ENCODE measurements at places on chromosomes 4 and X.

GRCh38 chrX:15953801-15954200 is 99.2 kb upstream of the AP1S2 start:
- DNase-seq, result no peak

- no peak for DNase-seq
These were observed 204.3 kb upstream of the TLL1 start for GRCh38 chr4:165668694-165669093.

DNA sequence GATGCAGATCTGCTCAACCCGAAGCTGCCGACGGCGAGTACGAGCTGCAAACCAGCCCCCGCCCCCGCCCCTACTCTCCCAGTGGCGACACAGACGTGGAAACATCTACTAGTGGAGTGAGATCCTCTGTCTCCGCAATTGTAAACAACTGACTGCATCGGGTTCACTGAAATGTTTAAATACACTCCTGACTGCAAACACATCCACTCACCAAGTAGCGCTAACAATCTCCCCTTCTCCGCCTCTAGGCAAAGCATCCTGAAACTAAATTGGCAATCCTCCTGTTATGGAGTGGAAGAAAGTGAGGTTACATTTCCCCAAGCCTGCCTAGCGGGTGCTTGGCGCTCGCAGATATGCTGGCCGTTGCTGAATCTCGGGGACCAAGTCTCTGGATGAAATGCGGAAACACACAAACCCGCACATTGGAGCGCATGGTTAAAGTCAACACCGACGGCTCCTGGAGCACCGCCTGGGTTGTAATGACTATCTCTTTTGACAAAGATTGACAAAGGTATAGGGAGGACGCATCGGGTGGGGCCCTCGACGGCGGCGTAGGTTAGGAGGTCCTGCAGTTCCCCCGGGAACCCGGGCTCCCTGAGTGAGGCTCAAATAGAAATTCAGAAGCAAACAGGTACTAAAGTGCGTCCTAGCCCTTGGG is 117.0 kb upstream of the TEX13C start:
- DNase-seq, result no peak

GRCh38 chrX:13646154-13646549 is 6.8 kb upstream of the TCEANC start:
- DNase-seq, result peak; percentile 80

DNA sequence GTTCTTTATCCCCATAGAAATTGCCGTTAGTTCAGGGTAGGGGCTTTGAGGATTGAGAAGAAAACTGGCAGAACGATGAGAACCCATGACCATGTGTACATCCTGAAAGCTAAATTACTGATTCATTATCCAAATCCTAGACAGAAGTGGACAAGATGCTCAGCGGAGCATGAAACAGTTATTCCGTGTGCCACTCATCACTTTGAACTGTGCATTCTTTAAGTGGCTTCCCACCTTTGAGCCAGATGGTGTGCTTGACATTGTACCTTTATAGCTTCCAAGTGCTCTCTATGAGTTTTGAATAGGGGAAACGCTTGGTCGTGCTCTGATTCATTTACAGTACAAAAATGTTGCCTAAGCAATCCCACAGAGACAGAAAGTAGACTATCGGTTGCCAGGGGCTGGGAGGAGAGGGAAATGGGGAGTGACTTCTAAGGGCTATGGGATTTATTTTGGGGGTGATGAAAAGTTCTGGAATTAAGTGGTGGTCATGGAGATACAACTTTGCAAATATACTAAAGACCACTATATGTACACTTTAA is 100.0 kb downstream of the DOCK11 start:
- DNase-seq, result no peak

DNA sequence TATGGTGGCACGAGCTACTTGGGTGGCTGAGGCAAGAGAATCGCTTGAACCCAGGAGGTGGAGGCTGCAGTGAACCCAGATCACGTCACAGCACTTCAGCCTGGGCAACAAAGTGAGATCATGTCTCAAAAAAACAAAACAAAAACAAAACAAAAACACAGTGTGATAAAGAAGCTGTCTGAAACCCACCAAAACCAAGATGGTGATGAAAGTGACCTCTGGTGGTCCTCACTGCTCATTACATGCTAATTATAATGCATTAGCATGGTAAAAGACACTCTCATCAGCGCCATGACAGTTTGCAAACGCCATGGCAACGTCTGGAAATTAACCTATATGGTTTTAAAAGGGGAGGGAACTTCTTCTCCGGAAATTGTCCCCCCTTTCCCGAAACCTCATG is 29.4 kb upstream of the OPHN1 start:
- peak; percentile 78 for DNase-seq

DNA sequence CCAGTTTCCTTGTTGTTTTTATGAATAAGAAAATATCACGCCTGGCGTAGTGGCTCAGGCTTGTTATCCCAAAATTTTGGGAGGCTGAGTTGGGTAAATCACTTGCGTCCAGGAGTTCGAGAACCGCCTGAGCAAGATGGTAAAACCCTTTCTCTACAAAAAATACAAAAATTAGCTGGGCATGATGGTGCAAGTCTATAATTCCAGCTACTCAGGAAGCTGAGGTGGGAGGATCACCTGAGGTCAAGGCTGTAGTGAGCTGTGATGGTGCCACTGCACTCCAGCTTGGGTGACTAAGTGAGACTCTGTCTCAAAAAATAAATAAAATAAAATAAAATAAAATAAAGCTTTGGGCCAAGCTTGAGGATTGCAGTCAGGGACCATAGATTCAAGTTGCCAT is 827.2 kb downstream of the FSTL5 start:
- no peak for DNase-seq

DNA sequence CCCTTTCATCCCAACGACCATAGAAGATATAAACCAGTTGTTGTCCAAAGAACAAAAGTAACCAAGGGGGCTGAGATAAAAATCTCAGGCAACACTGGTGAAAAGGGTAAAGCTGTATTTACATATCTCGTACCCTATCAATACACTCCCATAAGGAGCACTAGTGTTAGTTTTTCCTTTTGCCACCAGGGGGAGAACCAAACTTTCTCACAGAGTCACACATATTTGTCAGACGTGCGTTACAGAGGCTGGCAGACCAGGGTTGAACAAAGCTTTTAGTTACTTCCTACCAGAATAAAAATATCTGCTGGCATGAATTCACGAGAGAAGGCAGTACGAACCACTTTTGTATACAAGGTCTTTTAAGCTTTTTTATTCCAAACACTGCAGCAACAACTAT is 88.3 kb downstream of the AMELX start:
- peak; percentile 78 for DNase-seq

DNA sequence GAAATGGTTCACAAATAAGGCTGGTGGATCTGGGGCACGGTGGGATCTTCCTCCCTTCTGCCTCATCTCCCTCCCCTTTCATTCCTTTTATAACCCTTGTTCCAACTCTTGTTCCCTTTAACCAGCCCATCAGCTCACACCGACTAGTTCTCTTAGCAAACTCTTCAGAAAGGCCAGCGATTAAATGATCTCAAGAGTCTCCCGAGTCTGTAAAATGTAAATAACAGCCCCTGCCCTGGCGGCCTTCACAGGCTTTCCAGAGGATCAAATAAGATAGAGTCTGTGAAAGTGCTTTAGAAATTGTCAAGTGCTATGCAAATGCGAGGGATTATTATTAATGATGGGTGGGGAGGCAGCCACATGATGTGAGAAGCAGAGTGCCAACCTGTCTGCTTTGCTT is 27.1 kb downstream of the TSC22D3 start:
- no peak for DNase-seq

- DNase-seq, result no peak
These were observed 113.2 kb upstream of the LSM6 start for GRCh38 chr4:146062340-146062739.

DNA sequence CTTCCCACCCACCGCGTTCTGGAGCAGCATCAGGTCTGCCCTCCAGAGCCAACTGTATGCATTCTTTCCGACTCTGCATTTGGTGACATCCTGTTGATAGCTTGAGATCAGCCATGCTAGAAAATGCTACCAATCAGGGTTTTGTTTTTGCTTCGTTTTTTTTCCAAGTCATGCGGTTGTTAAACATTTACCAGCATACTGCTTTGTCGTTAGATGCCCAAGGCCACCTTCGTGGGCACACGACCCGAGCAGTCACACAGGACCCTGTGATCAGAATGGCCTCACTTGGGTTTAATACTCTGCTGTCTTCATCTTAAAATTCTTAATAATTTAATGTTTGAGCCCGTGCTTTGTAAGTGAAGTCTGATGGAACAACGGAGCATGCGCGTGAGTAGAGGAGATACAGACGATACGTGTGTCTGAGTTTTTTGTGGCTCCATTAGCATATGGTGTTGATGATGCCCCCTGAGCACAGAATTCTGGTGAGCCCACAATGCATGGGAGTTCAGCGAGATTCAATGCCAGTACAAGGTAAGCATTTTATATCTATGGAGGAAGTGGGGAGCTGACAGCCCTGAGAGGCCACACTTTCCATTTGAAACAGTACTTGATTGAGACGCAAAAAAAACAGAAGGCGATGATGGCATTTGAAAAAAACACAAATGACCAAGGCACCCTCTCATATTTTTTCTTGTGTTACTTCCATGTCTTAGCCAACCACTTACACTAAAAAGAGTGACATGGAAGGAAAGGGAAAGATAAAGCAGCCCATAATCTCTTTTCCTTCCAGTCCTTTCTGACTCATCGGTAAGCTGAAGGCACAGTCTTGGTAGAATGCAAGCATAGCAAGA is 323.6 kb downstream of the BCOR start:
- DNase-seq, result no peak

- peak; percentile 35 for DNase-seq
These were observed 72.2 kb downstream of the BLTP1 start for GRCh38 chr4:122224348-122224747.

- no peak for DNase-seq
These were observed 1290.1 kb downstream of the PCDH7 start for GRCh38 chr4:32010221-32010620.

DNA sequence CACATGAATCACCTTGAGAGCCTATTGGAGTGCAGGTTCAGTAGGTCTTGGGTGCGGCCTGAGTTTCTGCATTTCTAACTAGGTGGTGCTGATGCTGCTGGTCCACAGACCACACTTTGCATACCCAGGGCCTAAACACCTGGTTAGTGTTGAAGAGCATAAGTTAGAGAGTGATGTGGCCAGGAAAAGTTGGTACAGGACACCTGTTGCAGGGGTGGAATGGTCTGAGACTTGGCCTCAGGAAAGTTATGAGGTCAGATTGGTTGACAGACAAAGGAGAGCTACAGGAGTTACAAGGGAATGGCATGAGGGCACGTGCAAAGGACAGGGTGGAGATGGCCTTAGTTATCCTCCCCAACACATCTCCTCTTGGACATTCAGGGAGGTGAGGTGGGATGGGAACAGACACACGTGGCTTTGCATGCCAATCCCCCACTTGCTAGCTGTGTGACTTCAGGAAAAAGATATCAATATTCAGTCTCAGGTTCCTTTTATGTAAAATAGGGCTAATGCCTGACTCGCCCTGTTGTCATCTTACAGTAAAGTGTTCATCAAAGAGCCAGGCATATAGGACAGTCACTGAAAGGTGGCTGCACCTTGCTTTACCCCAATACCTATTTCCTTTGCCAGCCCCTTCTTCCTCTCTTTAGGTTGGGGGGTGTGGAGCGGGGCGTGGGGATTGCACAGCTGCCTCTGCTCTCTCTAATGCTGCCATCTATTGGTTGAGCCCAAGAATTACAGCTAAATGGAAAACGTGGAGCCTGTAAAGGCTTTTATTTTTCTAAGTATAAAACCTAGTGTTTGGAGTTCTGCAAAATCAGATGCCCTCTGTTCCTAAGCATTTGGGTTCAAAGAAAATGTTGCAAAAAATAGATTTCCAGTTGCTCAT is 47.5 kb downstream of the ATG4A start:
- peak; percentile 14 for DNase-seq

DNA sequence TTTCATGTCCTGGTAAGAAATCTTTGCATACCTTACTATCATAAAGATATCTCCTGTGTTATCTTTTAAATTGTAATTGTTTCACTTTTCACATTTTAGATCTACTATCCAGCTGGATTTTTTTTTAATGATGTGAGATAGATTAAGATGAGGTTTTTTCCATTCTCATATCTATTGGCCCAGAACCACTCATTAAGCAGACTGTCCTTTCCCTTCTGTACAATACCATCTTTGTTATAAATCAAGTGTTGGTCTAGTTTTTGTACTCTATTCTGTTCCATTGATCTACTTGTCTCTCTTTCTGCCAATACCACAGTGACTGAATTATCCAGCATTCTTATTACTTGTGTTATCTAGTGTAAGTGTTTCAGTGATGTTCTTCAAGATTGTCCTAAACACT is 131.6 kb upstream of the TRIM2 start:
- no peak for DNase-seq

DNA sequence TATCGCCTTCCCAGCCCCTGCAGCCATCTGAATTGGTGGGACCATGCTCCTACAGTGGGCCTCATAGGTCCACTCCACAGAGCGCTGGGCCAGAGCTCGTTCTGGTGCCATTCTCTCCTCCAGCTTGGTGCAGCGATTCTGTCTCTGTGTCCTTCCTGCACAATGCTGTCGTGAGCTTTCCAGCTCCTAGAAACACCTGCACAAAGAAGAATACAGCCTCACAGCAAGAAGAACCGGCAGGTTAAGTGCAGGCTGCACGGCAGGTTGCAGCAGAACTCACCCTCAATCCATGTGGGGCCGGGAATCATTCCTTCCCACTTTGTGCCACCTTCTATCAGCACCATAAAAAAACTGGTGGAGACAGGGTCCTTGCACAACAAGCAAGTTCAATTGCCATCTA is 101.2 kb upstream of the ENPP6 start:
- no peak for DNase-seq

- DNase-seq, result no peak
These were observed 57.3 kb upstream of the ACSL1 start for GRCh38 chr4:184883024-184883423.

- DNase-seq, result no peak
These were observed 11.6 kb upstream of the ASMTL start for GRCh38 chrX:1464041-1464970.

GRCh38 chr4:112361181-112361791 is 64.1 kb downstream of the ALPK1 start:
- no peak for DNase-seq

DNA sequence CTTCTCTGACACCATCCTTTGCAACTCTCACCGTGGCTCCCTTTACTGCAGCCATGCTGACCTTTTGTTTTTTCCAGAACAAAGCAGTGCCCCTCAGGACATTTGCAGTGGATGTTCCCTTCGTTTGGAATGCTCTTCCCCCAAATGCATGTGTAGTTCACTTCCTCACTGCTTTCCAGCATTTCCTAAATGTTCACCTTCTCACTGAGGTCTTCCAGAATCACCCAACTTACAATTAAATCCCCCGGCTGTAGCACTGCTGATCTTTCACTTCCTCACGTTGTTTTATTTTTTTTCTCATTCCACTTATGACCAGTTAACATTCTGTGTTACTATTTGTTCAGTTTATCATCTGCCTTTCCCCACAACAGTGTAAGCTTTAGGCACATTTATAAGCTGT is 73.1 kb downstream of the GASK1B start:
- DNase-seq, result no peak

DNA sequence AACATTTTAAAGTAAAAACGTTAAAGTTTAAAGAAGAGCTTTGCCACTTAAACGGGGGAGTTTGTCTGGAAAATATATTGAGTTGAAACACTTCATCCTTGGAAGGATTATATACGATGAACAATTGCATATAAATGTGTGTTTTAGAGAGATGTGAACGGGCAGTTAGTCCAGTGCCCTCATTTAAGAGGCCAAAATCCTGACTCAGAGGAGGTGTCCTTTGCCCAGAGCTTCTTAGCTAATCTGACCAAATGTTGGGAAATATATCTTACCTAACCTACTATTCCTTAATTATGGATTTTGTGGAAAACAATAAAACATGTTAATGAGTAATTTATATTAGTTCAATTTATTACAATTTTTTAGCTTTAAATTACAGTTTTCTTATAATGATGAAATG is 327.2 kb upstream of the DIPK2B start:
- no peak for DNase-seq

Measured in hematopoietic multipotent progenitor cell treated with erythropoietin and hydrocortisone succinate and interleukin-3 and kit ligand, for 6 days (in vitro differentiated cells).